ENCODE measurements at places on chromosomes 6 and 20. TPM values are rescaled to one million over a fixed set of nuclear protein-coding genes. Genes with fewer than 3 reads are reported as not detected.

VIP gene
- 1.2 TPM for total RNA-seq

E2F1 gene
- 0.33 TPM for total RNA-seq

- no peak overlapping the region for H3K4me3 ChIP-seq
- H3K27ac ChIP-seq: no peak overlapping the region
- peaks cover 39% of the 10 kb centered on the region for H3K36me3 ChIP-seq
- H3K27me3 ChIP-seq: no peaks in the 10 kb centered on the region
These were observed 39.0 kb downstream of the SLC17A5 start for GRCh38 chr6:73614802-73615201.

DNA sequence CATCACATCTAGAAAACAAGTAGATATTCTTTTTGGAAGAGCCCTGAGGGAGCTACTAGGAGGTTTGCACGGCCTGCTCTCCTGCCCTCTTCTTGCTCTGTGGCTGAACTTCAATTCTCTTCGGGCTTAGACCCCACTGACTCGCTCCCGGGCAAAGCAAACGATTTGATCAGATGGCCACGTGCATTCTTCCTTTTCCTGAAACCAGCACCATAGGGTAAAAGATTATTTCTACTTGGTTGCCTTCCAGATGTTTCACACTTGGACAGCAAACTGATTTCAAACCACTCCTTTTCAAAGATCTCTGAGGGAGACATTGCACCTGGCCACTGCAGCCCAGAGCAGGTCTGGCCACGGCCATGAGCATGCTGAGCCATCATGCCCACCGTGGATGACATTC, at the start of gene SLC22A1:
TSS of gene SLC22A1 (plus strand) at position 258 of the 400 bp plus-strand sequence. CDS start at position 379, 121 bp downstream.
- no peaks in the 10 kb centered on the region for H3K4me1 ChIP-seq
- no peak within 1 kb of the TSS for H3K4me3 ChIP-seq
- DNase-seq: no peak
- no peaks in the 10 kb centered on the region for H3K36me3 ChIP-seq
- no peaks in the 10 kb centered on the region for H3K27me3 ChIP-seq

RSPH3 gene
- total RNA-seq: 6.8 TPM

DNA sequence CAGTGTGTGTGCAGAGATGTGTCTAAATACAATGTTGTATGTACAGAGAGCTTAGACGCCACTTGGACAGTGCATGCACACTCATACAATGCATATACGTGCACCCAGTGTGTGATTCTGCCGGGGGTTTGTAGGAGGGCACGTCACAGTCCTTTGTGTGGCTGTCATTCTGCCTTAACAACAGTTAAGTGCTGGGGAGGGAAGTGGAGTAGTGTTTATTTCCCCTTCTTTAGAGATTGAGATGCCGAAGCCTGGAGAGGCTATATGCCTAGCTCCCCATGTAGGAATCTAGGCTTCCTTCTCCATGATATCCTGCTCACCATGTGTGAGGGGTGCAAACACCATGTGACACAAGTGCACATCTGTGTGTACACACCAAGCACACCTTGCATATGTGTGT, 38.2 kb downstream of the MDFI start:
- no peak overlapping the region for H3K27ac ChIP-seq
- no peaks in the 10 kb centered on the region for H3K4me1 ChIP-seq
- no peak overlapping the region for H3K4me3 ChIP-seq
- H3K36me3 ChIP-seq: no peaks in the 10 kb centered on the region
